H1 (cell line): ENCODE measurements at places on chromosomes 11 and 22. TPM values are rescaled to one million over a fixed set of nuclear protein-coding genes. Genes with fewer than 3 reads are reported as not detected.

The CNIH2 gene
- 11.6 and 12.5 TPM in 2 replicates for polyA plus RNA-seq

The OR6T1 gene
- polyA plus RNA-seq: not detected in 2 replicates

The ZNF214 gene
- polyA plus RNA-seq: 0.71 and 0.80 TPM in 2 replicates

The UCP2 gene
- polyA plus RNA-seq: 55.2 and 79.1 TPM in 2 replicates

The TENM4 gene
- 3.5 and 5.8 TPM in 2 replicates for polyA plus RNA-seq

The FGF19 gene
- 9.6 and 14.8 TPM in 2 replicates for polyA plus RNA-seq

DNA sequence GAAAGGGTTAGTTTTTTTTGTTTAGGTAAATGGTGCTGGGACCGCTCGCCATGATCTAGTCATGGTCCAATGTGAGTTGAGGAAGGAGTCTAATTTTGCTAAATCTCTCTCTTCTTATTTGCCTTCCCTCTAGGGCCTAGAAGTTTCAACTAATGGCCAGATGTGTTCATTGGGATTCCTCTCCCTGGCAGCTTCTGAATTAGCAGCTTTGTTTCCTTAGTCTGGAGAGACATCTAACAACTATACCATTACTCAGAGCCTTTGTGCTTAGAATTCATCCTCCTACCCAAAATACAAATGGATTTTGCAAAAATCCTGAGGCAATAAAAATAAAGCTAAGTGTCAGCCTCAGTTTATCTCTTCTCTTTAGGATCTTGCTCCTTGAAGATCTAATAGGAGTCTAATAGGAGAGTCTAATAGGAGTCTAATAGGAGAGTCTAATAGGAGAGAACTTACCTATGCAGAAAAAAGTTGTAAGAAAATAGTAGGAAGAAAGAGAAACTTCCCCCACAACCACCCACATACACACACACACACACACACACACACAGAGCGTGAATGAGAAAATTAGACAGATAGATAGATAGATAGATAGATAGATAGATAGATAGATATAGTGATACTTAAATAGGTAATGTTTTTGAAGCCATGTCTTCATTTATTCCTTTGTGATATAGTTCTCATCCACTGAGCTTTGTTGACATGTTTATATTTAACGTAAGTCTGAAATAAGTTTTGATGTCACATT, 980.5 kb upstream of the CNTN5 start:
- H3K27me3 ChIP-seq: no peaks in the 10 kb centered on the region
- H3K36me3 ChIP-seq: no peaks in the 10 kb centered on the region
- no peak overlapping the region for H3K4me3 ChIP-seq
- no peak overlapping the region for H3K27ac ChIP-seq
- no peaks in the 10 kb centered on the region for H3K4me1 ChIP-seq
- no peak for DNase-seq

DNA sequence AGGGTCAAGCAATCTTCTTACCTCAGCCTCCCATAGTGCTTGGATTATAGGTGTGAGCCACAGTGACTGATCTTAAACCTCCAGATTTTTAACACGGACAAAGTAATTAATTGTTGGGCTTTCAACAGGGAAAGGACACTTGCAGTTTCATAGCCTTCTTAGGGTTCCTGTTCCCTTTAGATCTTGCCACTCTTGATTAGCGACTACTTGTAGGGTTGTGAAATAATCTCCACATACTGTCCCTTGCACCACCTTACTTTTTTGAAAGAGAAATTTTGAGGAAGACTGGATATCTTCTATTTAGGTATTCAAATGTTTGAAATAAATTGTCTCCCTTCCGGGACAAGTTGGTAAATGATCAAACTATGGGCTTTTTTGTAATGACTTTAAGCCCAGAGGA, 7.6 kb downstream of the MS4A4E start:
- no peak overlapping the region for H3K27ac ChIP-seq
- no peaks in the 10 kb centered on the region for H3K36me3 ChIP-seq
- no peaks in the 10 kb centered on the region for H3K4me1 ChIP-seq
- no peak for DNase-seq
- H3K4me3 ChIP-seq: no peak overlapping the region
- no peaks in the 10 kb centered on the region for H3K27me3 ChIP-seq

DNA sequence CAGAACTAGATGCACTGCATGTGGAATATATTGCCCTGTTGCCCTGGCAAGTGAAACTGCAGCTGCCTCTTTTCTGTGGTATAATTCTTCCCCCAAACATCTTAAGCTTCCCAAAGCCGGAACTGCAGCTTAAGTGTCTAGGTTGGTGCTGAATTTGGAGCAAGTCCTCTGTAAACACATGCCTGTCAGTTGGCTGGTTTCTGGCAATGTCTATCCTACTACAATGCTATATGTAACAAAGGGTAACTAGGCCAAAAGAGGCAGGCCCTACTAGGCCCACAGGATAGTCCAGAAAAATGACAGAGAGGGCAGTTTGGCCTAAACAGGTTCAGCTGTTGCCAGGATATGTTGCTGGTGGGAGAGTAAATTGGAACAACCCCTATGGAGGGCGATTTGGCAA, 27.9 kb downstream of the ASCC2 start:
- H3K36me3 ChIP-seq: peaks cover 43% of the 10 kb centered on the region
- DNase-seq: no peak
- no peaks in the 10 kb centered on the region for H3K4me1 ChIP-seq
- no peak overlapping the region for H3K27ac ChIP-seq
- H3K4me3 ChIP-seq: no peak overlapping the region
- no peaks in the 10 kb centered on the region for H3K27me3 ChIP-seq

DNA sequence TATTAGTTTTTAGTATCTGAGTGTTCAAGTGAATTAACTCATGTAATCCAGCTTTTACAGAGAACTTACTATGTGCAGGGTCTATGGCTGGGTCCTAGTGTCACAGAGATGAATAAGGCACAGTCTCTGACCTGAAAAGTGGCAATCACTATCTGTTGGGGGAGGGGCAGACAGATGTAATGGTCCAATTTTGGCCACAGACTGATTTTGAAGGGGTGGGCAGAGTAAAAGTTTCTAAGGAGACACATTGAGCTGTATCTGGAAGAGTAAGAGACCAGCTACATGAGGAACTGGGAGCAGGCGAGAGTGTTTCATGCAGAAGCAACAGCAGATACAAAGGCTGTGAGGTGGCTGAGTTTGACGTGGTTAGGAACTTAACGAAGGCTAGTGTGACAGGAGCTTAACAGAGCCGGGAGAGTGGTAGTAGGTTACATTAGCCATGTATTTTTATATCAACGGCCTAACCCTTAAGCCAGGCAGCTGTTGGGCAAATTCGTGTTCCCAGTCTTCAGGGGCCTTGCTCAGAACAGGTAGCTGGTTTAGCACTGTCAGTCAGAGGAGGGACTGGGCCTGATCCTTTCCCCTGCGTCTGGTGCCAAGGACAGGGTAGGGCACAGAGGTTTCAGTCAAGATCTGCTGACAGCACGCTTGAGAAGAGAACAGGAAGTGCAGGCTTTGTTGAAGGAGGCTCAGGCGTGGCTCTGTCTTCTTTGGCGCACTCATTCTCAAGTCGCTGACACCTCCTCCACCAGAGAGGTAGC, 1.4 kb upstream of the STIM1 start:
- no peak for DNase-seq
- peaks cover 8% of the 10 kb centered on the region for H3K4me1 ChIP-seq
- H3K4me3 ChIP-seq: peak overlapping the region; percentile 84; the same call in 1 of the 2 replicates
- H3K27ac ChIP-seq: no peak overlapping the region
- no peaks in the 10 kb centered on the region for H3K36me3 ChIP-seq
- H3K27me3 ChIP-seq: no peaks in the 10 kb centered on the region

DNA sequence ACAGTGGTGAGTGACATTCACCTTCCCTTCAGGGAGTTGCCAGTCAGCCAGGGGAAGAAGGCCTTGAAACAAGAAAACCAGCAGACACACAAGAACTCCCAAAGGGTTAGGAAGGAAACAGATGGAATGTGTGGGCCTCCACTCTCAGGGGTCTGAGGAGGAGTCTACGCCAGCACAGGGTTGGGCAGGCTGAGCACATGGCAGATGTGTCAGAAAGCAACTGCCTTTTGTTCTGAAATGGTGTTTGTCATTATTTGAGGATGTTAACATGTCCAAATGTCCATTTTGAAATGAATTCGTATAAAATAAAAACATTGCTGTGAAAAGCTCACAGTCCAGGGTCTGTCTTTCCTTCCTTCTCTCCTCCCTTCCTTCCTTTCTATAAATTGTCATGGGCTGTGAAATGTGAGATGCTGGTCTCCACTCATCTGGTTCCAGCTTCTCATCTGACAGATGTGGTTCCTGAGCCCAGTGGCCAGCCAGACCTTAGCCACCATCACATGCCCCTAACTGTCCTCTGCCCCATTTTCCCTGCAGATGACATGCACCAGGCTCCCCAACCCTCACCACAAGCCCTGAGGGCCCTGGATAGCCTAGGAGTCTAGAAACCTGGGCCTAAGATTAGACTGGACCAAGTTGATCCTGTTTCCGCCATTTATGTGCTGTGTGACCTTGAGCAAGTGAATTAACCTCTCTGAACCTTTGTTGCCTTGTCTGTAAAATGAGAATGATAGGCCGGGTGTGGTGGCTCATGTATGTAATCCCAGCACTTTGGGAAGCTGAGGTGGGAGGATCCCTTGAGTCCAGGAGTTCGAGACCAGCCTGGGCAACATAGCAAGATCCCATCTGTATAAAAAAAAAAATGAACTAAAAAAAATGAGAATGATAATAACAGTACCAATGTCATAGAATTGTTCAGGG, 56.2 kb upstream of the CRYBB3 start:
- peak overlapping the region; percentile 4; the same call in 1 of the 2 replicates for H3K27ac ChIP-seq
- no peaks in the 10 kb centered on the region for H3K36me3 ChIP-seq
- no peaks in the 10 kb centered on the region for H3K4me1 ChIP-seq
- no peak overlapping the region for H3K4me3 ChIP-seq

- no peaks in the 10 kb centered on the region for H3K4me1 ChIP-seq
- H3K27ac ChIP-seq: no peak overlapping the region
- H3K4me3 ChIP-seq: no peak overlapping the region
- H3K36me3 ChIP-seq: no peaks in the 10 kb centered on the region
- DNase-seq: no peak
- H3K27me3 ChIP-seq: no peaks in the 10 kb centered on the region
These were observed 684.9 kb upstream of the CCDC90B start for GRCh38 chr11:83971063-83971462.

DNA sequence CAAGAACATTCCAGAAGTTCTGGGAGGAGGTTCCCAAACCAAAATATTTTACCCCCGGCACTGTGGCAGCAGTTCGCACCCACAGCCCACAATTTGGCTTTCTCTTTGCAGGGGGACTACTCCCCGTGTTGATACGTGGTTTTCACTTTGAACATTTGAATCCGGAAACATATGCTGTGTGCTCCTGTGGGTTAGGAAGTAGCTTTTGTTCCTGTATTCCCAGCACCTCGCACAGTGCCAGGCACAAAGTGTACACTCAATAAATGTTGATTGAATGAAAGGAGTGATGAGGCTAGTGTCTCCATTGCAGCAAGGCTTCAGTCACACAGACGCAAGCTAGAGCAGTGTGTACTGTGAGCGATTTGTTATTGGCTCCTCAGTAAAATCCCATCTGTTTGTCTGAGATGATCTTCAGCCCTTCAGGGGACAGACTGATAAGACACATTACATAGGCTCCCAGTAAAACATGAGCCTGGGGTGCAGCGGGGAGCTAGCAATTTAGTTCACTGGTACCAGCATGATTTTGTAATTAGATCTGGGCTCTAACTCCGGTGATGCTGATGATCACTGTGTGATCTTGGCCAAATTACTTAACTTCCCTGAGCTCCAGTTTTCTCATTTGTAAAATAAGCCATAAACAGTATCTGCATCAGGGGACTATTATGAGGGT, 2.2 kb downstream of the LAYN start:
- H3K27ac ChIP-seq: no peak overlapping the region
- H3K4me1 ChIP-seq: peaks cover 8% of the 10 kb centered on the region
- peaks cover 9% of the 10 kb centered on the region for H3K27me3 ChIP-seq
- no peaks in the 10 kb centered on the region; the same call in 1 of the 2 replicates for H3K36me3 ChIP-seq

DNA sequence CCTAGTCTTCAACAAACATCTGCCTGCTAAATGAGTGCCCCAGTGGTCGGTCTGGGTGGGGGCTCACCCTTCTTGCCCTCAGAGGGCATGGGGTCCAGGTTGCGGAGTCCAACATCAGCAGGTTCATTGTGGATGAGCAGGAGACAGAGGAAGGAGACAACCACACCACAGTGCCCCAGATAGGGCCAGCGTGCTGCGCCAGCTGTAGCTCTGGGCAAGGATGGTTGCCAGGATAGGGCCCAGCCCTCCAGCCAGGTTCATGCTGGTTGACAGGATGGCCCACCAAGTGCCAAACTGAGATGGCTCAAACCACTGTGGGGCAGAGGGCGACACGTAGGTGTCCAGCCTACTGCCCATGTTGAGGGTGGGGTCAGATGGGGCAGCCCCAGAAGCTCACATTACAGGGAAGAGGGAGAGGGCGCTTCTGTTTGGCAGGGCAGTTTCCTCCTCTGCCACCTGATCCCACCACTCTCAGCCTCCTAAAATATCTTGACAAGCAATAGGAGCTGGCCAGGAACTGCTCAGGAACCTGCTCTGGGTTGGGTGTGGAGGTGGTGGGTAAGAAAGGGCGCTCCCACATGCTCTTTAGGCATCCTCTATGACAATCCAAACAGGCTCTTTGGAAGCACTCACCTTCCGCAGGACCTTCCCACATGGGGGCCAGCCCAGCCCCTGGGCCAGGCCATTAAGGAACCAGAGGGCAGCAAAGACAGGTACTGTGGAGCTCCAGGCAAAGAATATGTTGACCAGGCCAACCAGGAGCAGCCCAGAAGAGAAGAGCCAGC, 2.9 kb downstream of the SLC37A4 start:
- no peak overlapping the region for H3K27ac ChIP-seq
- H3K4me3 ChIP-seq: no peak overlapping the region
- H3K36me3 ChIP-seq: peaks cover 12% of the 10 kb centered on the region
- peaks cover 9% of the 10 kb centered on the region for H3K4me1 ChIP-seq
- H3K27me3 ChIP-seq: no peaks in the 10 kb centered on the region

DNA sequence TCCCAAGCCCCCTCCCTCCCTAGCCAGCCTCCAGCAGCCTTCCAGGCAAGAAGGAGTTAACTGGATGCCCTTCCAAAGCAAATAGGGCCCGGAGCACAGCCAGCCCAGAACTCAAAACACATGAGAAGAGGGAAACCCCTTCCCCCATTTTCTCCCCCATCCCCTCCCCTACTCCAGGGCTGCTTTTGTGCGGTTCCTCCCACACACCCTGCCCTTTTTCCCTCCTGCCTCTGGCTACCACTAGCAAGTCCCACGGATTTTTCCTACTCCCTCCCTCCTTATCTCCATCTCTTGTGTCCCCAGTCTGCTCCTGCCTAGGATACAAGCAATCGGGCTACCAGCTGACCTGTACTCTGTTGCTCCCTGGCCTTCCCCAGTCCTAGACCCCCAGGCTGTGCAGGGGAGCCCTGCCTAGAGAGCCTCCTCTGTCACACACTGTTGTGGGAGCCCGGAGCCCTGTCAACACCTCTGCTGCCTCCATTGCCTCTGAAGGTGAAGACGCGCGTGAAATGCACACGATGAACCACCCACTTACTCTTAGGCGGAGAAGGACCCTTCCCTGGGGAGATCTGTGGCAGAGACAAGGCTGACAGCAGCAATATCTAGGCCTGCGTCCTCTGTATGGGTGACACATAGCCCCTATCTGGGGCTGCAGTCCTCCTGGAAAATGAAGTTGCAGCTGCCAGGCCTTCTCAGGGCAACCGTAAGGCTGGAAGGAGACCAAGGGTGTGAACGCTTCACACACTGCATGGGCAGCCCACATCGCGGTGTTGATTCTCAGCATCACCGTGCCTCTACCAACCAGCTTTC, 282.8 kb downstream of the MN1 start:
- no peaks in the 10 kb centered on the region for H3K27me3 ChIP-seq
- peaks cover 6% of the 10 kb centered on the region; the same call in 1 of the 2 replicates for H3K4me1 ChIP-seq
- no peak overlapping the region for H3K4me3 ChIP-seq
- DNase-seq: no peak
